ENCODE measurements at places on chromosomes 1 and 21.

GRCh38 chr1:86155051-86155806 lies 1.3 kb downstream of the COL24A1 start:
- no peak for DNase-seq

DNA sequence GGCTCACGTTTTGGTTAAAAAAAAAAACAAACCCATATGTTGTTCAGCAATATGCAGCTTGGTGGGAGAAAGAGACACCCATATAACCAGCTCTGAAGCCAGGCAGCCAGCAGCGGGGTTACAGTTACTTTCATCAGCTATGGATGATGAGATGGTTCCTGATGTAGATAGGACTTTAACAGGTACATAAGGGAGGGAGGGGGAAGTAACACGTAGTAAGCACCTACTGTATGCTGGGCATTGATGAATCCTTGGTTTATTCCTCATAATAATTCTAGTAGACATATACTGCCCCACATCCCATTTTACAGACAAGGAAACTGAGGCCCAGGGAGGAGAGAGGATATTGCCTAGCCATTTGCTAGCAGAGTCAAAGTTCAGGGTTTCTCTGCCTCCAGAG lies 2.0 kb downstream of the SLC1A7 start:
- no peak for DNase-seq

DNA sequence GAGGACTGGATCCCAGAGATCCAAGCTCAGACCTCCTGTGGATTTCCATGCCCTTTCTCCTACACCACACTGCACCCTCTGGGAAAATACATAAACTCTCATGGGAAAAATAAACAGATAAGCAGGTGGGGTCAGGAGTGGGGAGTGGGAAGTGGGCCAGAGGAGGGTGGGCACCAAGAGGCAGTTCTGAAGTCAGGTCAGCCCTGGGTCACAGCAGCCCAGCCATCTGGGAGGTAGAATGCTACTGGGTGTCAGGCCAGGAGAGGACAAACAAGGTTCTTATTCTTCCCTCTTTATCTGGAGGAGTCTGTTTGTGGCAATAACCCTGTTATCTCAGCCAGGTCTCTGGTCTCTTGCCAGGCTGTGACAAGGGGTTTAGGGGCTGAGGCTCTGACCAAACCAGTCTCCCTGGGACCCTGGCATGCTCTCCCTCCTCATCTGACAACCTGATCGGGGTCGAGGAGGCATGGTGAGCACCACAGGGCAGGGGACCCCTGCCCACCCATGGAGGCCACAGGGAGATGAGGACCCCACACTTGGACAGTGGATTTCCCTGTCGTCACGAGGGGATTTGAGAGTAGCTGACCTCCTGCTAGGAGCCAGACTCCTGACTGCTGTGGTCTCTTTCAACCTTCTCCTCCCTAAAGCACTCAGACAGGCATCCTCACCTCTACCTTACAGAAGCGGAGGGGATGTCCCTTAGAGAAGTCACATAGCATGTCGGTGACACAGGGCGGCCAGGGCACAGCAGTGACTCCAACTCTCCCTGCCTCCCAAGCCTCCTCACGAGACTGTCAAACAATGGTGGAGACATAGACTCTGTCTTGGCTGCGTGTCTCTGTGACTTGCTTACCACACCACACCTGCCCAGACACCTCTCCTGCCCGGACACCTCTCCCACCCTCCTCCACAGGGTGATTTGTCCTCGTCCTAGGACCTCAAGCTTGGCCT lies 51.3 kb upstream of the IFFO2 start:
- no peak for DNase-seq

DNA sequence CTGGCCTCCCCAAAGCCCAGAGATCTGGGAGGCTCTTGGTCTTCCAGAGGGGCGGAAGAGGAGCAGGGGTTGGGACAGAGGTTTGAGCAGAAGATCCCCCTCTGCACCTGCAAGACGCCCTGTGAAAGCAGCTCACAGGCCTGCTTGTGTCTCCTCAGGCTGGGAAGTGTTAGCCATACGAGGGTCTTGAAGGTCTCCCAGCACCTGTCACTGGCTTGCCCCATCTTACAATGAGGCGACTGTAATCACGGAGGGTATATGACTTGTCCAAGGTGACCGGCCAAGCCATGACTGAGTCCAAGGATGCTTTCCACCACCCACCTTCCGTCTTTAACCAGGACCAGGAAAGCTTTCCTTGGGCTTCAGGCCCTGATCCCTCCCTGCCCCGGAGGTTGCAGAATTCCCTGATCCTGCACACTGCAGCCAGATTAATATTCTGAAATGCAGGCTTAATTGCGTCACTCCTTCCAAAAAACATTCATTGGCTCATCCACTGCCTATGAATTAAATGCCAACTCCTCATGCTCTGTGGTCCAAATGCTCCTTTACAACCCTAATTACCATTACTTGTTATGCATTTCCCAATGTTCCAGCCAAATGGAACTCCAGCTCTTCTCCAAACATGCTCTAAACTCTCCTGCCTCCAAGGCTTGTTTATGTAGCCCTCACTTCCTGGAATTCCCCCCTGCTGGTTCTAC lies 64.0 kb downstream of the DDX20 start:
- DNase-seq: no peak

DNA sequence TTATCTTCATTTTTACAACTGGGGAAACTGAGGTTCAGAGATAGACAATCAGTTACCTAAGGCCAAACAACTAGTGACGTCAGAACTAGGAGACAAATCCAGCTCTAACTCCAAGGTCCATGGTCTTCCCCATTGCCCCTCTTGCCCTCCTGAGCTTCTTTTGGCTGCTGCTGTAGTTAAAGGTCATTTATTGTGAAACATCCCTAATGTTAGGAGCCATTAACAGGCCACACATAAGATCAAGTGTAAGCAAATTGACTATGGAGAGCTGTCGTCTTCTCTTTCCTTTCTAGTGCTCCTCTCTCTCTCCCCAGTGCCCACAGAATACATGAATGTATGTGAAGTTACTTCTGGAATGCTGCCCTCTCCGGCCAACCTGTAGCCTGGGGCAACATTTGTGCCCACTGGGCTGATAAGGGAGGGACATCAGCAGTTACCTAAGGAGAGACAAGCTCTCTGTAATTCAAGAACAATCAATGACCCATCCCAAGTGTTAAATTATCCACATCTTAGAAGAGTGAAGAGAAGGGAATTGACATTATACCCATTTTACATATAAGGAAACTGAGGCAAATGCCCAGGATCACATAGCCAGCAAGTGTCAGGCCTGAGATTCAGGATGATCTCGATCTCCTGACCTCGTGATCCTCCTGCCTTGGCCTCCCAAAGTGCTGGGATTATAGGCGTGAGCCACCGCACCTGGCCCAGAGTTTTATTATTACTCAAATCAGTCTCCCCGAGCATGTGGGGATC lies 40.1 kb downstream of the PTAFR start:
- DNase-seq: no peak

DNA sequence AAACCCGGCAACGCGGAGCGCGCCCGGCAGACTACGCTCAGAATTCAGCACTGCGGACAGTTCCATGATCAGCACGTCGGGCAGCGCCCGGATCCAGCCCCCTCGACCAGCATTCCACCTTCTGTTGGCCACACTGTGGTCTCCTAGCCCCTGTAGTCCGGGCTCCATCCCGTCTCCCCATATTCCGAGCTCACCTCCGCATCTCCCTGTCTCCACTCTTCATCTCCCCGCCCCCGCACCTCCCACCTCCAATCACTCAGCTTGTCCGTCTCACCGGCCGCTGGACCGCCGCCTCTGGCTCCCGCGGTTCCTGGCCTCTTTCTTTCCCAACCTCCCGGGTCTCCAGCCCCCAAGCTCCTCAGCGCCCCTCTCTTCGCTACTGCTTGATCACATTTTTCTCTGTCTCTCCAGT lies 500 bp downstream of the EPHA10 start:
- peak; percentile 52 for DNase-seq

- DNase-seq: no peak
Measured at GRCh38 chr1:168097921-168098528, 38.7 kb downstream of the GPR161 start.

DNA sequence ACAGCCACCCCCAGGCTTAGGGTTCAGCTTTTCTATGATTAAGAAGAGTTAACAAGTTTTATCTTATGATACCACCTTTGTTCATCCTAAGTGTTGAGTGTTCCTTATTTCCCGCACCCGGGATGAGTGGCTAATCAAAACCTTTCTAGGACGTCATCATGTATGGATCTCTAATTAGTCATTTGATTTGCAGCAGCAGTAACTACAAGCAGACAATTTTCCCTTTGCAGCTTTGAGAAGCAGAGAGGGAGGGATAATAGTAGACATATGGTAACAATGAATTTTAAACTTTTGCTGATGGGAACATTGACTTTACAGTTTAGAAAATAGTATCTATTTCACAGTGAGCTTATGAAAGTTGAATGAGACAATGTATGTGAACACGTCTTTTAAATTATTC lies 30.8 kb upstream of the SLC35F3 start:
- DNase-seq: no peak

DNA sequence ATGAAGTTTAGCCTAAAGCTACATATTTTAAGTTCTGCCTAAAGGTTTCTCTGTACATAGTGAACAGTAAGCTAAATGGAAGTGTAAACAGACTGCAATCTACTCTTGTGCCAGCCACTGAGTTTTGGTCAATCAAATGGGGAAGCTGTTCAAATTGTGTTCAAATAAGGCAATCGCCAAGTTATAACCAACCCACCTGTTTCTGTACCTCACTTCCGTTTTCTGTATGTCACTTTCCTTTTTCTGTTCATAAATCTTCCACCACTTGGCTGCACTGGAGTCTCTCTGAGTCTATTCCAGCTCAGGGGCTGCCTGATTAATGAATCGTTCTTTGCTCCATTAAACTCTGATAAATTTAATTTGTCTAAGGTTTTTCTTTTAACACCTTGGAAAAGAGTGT lies 10.8 kb upstream of the THEM4 start:
- no peak for DNase-seq

GRCh38 chr21:44836666-44837471 lies 19.0 kb upstream of the SUMO3 start:
- DNase-seq: no peak

GRCh38 chr21:45596704-45597318 lies 46.7 kb upstream of the PCBP3 start:
- peak; percentile 89 for DNase-seq

DNA sequence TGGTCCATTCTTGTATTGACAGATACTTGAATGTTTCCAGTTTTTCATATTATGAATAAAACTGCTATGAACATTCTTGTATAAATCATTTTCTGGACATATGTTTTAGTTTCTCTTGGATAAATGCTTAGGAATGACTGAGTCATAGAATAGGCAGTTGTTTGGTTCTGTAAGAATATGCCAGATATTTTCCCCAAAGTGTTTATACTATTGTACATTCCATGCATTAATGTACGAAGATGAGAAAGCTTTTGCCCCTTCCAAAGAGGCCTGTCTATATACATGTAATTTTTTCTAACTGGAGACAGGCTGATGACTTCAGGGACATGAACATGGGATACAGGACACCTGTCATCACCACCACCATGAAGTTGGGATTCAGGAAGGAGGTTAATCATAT lies 11.3 kb downstream of the NBPF3 start:
- DNase-seq: no peak

DNA sequence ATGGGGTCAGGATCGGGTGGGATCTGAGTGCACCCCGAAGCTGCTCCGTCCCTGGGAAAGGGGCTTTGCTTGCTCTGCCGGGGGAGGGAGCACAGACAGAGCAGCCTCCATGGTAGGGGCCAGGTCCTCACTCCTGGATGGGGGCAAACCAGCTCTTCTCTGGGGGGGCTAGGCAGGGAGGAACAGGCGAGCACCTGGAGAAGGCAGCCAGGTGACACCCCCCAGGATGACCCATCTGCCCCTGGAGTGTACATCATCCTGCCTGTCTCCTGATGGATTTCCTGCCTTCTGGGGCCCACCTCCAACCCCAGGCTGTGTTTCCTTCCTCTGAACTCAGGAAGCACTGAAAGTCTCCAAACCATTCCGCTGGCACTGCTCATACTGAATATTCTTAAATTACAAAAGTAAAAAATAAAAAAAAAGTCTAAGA lies 248.0 kb downstream of the RHOU start:
- no peak for DNase-seq

- no peak for DNase-seq
Measured at GRCh38 chr1:167416506-167416905, 101.8 kb downstream of the CD247 start.

GRCh38 chr1:111801071-111801850 lies 45.6 kb downstream of the DDX20 start:
- DNase-seq: no peak
